ENCODE measurements at places on chromosomes 12 and 14.
A peak's percentile ranks its signal among the peaks of the same experiment; 100 is the strongest.

- DNase-seq, result peak; percentile 35
Measured at GRCh38 chr14:70186900-70187451, 1.8 kb downstream of the SLC8A3 start.

GRCh38 chr12:127162902-127163301, 1104.1 kb upstream of the TMEM132C start:
- peak; percentile 70 for DNase-seq

GRCh38 chr12:49687941-49688340, 19.3 kb downstream of the FMNL3 start:
- DNase-seq, result no peak

DNA sequence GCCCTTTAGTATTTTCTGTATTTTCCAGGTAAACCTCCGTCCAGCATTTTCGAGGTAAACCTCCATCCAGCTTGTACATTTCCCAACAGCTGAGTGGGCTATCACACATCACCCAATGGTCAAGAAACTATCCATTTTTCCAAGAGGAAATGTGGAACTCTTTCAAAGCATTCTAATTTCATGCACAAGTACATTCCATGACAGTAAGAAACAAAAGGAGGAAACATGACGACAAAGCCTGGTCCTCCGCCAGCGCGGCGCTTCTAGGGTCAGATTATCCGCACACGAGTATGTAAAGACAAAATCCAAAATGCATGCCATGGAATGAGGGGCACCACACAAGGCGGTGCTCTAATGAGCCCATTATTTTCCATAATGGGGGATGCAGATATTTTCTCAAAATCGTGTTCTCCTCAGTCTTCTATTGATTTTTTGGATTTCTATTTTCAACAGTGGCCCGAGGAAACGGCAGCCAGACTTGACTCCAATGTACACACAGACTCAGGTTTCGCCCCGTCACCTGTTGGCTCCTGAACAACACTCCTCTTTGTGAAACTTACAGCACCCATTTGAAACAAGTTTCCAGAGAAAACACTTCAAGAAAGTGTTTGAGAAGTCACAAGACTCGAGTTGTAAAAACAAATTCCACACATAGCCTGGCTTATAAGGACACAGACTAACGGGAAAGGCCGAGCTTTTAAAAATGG, 107.4 kb downstream of the PRICKLE1 start:
- DNase-seq, result no peak

DNA sequence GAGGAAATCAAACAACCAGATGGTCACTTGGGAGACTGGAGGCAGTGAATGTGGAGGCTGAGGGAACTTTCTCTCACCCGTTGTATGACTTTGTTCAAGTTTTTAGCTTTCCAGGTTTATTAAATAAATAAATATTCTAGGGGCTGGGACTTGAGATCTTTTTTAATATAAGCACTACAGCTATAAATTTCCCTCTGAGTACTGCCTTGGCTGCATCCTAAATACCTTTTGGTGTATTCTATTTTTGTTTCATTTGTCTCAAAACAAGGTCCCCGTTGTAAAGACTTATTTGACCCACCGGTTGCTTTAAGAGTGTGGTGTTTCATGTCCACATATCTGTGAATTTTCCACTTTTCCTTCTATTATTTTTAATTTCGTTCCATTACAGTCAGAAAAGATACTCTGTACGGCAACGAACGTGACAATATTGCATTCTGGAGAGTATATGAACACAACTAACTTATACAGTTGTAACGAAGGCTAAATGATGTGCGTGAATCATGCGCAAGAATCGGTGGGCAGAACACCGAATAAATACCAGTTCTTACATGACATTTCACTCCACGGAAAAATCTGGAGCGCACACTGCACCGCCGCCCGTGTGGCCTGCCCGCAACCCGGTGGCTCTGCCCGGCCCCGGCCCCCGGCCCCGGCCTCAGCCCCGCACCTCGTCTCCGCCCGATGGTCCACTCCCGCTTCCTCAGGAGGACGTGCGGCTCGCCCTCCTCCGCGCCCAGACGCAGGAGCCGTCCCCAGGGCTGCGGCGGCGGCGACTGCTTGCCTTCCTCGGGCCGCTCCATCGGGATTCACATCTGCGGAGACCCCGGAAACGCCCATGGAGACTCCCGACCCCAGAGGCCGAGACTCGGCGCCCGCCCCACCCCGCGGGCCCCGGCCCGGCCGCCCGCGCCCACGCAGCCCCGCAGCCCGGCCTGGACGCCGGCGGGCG, 602 bp downstream of the CHFR start:
- DNase-seq, result no peak

DNA sequence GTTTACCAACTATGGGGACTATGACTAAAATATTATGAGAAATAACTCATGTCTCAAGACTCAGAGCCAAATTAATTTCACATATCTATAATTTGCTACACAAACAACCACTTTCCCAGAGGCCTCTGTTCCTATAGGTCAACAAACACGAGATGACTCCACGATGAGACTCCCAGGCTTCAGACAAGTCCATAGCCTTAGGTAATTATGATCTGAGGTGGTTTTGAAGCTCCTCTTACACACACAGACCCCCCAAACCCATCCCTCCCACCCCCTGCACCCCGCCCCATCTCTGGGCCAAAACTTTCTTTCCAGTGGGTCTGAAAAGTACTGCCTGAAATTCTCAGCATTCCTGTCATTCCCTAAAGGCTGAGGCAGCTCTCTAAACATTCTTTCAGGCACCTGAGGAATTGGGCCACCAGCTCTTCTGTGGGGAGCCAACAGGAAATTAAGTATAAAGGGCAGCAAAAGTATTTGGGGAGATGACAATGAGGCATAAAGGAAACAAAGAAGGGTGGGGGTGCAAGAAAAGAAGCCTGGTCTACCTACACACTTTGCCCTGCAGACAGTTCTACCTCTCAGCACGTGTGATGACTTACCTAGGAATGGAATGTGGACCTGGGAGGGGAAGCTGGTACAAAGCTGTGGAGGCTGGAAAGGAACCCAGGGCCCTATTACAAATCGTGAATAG, 143.6 kb downstream of the PAWR start:
- no peak for DNase-seq

GRCh38 chr12:66189486-66189843, 451 bp downstream of the IRAK3 start:
- no peak for DNase-seq

DNA sequence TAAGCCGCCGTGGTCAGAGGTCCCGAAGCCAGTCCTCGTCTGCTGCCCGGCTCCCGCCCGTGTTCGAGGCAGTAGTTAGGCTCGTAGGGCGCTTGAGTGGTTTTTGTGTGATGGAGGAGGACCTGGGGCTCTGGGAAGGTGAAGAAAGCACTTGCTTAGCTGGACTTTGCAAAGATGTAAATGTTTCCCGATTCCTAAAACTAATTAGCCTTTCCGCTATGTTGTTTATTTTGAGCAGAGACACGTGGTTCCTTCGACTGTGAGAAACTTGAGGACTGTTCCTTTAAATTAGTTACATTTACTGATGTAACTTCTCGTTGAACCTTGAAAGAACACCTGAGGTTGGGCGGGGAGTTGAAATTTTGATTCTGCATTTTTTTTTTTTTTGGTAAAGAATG, 33.9 kb downstream of the MIA2 start:
- DNase-seq, result peak; percentile 28

GRCh38 chr12:42213954-42214426, 24.1 kb downstream of the YAF2 start:
- no peak for DNase-seq

- DNase-seq, result no peak
Measured at GRCh38 chr12:31647086-31647491, 12.4 kb upstream of the ETFBKMT start.

- DNase-seq, result no peak
Measured at GRCh38 chr12:32437095-32437515, 37.7 kb downstream of the FGD4 start.

DNA sequence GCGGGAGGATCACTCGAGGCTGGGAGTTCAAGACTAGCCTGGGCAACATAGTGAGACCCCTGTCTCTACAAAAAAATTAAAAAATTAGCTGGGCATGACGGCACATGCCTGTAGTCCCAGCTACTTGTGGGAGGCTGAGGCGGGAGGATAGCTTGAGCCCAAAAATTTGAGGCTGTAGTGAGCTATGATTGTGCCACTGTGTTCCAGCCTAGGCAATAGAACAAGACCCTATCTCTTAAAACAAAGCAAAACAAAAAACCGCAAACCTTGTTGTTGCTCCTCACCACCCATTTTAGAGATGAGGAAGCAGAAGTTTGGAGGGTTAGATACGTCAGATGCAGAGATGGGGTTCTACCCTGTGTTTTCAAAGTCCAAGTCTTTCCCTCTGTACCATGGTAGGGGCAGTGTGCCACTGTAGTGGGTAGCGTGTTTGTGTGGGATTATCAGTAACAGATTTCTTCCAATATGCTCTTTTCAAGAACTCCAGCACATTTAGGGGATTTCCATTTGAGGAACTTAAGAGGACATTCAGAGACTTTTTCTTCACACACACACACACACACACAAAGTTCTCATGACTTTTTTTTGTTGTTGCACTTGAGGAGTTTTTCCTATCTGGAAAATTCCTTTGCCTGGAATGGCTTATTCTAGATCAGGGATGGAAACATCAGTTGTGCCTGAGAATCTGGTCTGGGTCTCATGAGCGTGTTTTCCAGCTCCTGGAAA, 186.5 kb downstream of the CHST11 start:
- DNase-seq, result no peak

DNA sequence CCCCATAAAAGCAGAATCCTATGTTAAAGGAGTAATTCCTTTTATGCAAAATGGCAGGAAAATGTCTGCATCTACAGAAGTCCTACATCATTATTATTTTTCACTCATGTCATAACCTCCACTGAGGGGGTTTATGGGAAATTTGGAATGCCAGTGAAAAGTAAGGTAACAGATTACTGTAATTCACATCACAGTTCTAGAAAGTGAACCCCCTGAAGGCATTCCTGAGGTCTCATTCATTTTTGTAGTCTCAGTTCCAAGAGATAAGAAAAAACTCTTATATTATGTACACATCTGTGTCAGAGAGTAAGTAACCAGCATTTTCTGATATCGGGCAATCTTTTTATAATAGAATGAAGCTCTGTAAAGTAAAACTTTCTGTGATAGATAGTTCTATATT, 28.8 kb upstream of the BCAT1 start:
- DNase-seq, result no peak

- no peak for DNase-seq
Measured at GRCh38 chr14:49483268-49483667, 102.9 kb downstream of the RPS29 start.

- no peak for DNase-seq
Measured at GRCh38 chr12:99259040-99259934, 388.3 kb upstream of the GARIN6 start.

Data from activated naive CD4-positive, alpha-beta T cell treated with anti-CD3 and anti-CD28 coated beads for 36 hours (primary cell).